Urothelium cell line (cell line): ENCODE measurements at places on chromosomes 11 and 22.
A peak's percentile ranks its signal among the peaks of the same experiment; 100 is the strongest.

- no peak for DNase-seq
Observed at GRCh38 chr11:43907028-43907975, 26.7 kb downstream of the ALKBH3 start.

- DNase-seq, result no peak
Observed at GRCh38 chr22:37716708-37717107, 19.9 kb downstream of the TRIOBP start.

DNA sequence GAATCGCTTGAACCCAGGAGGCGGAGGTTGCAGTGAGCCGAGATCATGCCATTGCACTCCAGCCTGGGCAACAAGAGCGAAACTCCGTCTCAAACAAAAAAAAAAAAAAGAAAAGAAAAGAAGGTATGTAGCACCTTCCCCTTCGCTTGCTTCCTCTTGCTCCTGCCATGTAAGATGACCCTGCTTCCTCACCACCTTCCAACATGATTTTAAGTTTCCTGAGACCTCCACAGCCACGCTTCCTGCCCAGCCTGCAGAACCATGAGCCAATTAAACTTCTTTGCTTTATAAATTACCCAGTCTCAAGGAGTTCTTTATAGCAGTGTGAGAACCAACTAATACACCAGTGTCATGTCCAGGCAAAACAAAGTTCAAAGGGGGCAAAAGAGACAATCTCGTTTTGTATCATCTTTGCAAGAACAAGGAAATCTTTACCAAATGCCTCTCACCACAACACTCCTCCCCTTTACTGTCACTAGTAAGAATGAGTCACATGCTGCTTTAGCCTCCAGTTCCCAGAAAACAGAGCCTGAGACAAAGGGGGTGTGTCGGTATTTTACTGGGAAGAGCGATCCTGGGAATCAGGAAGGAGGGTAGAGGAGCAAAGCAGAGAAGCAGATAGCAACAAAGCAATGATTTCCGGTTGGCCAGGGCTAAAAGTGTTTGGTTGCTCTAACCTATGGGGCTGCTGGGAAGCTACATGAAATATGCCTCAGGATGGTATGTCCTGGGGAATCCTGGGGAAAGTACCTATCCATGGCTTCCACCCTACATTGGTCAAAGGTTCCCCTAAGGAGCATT, 10.5 kb upstream of the MCHR1 start:
- DNase-seq, result peak; percentile 83

DNA sequence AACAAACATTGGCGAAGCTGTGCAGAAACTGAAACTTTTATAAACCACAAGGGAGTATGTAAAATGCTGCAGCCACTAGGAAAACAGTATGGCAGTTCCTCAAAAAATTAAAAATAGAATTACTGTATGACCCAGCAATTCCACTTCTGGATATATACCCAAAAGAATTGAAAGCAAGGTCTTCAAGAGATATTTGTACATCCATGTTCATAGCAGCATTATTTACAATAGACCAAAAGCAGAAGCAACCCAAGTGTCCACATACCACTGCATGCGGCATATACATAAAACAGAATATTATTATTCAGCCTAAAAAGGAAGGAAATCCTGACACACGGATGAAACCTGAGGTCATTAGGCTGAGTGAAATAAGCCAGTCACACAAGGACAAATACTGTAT, 85.8 kb downstream of the RELT start:
- DNase-seq, result no peak
